Germinal center (tissue), 1 donor: ENCODE measurements at places on chromosomes 2 and 18.
A peak's percentile ranks its signal among the peaks of the same experiment; 100 is the strongest.

- no peak for DNase-seq
These were observed 23.7 kb upstream of the SPRED2 start for GRCh38 chr2:65456064-65456463.

- DNase-seq, result no peak
These were observed 45.5 kb downstream of the SLC66A2 start for GRCh38 chr18:79905993-79906392.

- no peak for DNase-seq
These were observed 297.1 kb downstream of the AGPS start for GRCh38 chr2:177689623-177690022.

DNA sequence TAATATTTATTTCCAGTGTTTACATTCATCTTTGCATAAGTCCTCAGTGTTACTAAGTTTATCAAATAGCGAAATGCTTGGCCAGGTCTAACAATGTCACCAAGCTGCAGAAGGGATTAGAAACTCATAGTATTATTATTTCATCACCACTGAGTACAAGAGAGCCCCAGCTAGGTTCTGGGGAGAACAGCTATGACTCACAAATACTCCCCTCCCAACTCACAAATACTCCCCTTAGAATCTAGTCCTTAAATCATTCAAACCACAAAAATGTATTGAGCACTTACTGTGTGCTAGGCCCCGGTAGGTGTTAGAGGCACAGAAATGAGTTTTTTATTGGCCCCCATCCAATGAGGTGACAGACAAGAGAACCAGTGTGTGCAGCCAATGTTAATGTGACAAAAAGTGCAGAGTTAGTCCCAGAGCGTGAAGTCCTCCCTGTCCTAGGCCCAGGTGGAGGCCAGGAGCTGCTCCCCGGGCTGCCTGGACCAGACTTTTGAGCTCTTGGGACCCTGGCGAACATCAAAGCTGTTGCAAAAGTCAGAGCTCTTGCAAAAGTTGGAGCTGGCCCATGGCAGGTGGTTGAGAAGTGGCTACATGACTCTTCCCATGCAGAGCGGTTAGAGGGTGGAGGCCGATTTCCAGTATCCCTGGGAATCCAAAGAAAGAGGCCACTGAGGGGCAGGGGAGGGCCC, 9.8 kb downstream of the STEAP3 start:
- DNase-seq, result no peak

- DNase-seq, result no peak
These were observed 836.7 kb downstream of the CBLN2 start for GRCh38 chr18:71707400-71707799.

GRCh38 chr18:59565957-59566356, 131.3 kb downstream of the CCBE1 start:
- no peak for DNase-seq

- no peak for DNase-seq
These were observed 2.5 kb downstream of the MARCHF4 start for GRCh38 chr2:216369821-216370220.

- no peak for DNase-seq
These were observed 133.4 kb upstream of the AGAP1 start for GRCh38 chr2:235360446-235360845.

DNA sequence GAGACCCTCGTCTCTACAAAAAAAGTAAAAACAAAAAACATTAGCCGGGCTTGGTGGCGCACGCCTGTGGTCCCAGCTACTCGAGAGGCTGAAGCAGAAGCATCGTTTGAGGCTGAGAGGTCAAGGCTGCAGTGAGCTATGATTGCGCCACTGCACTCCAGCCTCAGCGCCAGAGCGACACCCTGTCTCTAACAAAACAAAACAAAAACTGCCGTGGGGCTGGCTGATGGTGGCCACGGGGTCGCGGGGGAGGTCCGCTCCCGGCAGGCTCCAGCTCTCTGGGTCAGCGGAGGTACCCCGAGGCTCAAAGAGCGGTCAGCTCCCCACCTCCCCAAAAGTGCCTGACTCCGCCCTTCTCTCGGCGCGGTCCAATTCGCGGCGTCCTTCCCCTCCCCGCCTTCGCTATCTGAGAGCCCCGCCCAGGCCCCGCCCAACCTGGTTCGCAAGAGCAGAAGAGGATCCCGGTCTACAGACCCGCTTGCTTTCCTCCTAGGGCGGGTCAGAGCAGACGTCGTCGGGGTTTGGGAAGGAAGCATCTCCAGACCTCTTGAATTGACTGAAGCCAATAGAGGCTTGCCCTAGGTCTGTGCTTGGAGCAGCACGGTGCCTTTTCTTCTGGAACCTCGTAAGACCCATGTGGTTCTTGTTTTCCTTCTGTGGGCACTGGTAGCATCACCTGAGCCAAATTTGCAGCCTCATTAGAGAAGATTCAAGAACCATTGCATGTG, 7.8 kb downstream of the RAX start:
- DNase-seq, result peak; percentile 73

GRCh38 chr2:13858626-13859025, 773.9 kb upstream of the LRATD1 start:
- DNase-seq, result no peak

DNA sequence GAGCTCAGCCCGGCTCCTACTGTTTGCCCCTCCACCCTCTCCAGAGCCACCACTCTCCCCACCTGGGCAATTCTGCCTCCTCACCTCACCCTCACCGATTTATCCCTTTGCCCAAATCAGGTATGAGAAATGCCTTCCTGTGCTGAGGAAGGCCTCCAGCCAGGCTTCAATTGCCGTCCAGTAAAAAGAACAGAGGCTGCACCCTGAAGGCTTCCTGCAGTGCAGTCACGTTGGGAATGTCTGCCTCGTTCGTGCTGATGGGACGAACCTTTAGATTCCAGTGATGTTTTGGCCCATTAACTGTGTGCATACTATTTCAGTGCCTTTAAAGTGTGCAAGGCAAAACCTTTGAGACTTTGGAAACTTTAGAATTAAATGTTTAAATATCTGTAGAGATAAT, 34.2 kb downstream of the ATP6V1C2 start:
- no peak for DNase-seq

GRCh38 chr18:11857177-11857887, 6.1 kb downstream of the CHMP1B start:
- DNase-seq, result no peak

DNA sequence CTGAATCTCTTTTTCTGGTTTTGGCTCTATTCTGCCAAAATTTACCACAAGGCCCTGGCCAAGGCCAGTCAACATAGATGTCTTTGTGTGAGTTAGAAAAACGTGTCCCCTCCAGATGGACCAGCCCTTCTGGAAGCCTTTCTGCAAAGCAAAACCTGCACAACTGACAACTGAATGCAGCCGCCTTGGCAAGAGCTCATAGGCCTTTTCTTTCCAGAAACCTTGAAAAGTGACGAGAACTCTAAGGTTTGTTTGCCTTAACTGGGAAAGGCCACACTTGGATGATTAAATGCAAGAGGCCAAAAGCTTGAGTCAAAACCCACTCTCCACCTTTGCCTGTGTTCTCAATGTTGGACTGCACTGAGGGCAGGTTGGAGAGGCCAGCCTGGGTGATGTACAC, 103.9 kb downstream of the COLEC12 start:
- no peak for DNase-seq

DNA sequence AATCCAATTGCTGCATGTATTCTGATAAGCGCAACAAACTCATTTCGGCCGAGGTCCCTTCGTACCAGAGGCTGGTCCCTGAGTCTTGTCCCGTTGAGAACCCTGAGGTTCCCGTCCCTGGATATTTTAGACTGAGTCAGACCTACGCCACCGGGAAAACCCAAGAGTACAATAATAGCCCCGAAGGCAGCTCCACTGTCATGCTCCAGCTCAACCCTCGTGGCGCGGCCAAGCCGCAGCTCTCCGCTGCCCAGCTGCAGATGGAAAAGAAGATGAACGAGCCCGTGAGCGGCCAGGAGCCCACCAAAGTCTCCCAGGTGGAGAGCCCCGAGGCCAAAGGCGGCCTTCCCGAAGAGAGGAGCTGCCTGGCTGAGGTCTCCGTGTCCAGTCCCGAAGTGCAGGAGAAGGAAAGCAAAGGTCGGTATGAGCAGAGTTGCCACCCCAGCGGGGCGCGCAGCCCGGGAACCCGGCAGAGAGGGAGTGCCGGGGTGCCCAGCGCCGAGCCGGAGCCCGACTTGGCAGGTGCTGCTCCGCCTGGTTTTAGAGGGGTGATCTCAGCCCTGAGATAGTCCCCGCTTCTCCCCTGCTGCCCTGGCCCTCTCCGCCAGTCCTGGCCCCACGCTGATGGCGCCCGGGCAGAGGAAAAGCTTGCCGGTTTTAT, 714 bp downstream of the HOXD10 start:
- DNase-seq, result no peak

DNA sequence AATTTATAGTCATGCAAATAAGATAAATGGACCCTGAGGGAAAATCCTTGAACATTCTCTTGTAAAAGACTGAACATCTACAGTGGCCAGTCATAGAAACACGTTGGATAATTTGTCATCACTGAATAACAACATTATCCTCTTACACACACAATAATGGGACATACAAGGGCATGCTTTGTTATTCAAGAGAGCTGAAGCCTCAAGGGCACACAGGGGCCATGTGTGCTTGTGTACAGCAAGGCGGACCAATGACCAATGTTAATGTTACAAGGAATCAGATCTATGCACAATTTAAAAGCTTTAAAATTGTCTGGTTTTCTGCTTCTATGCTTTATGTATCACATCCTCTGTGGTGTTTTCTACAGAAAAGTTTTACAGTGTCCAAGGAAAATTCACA, 23.7 kb downstream of the COL6A3 start:
- no peak for DNase-seq

GRCh38 chr2:236176417-236176816, 8.2 kb upstream of the GBX2 start:
- peak; percentile 47 for DNase-seq
